Mammary microvascular endothelial cell (primary cell): ENCODE measurements at places on chromosomes 11 and 22. TPM values are rescaled to one million over a fixed set of nuclear protein-coding genes. Genes with fewer than 3 reads are reported as not detected.

ALX4 gene
- total RNA-seq = not detected in 2 replicates

ART1 gene
- total RNA-seq = not detected in 2 replicates

SYCE3 gene
- total RNA-seq = not detected in 2 replicates

HTR3B gene
- total RNA-seq = not detected in 2 replicates

PRR14L gene
- total RNA-seq = 13.9 and 15.5 TPM in 2 replicates
